Peyer's patch (tissue), 4 donors: ENCODE measurements at places on chromosomes 2 and 18. TPM values are rescaled to one million over a fixed set of nuclear protein-coding genes. Genes with fewer than 3 reads are reported as not detected.

INPP5D gene
- total RNA-seq, result 18.6 TPM

LCT gene
- 12.6 TPM for total RNA-seq

DNA sequence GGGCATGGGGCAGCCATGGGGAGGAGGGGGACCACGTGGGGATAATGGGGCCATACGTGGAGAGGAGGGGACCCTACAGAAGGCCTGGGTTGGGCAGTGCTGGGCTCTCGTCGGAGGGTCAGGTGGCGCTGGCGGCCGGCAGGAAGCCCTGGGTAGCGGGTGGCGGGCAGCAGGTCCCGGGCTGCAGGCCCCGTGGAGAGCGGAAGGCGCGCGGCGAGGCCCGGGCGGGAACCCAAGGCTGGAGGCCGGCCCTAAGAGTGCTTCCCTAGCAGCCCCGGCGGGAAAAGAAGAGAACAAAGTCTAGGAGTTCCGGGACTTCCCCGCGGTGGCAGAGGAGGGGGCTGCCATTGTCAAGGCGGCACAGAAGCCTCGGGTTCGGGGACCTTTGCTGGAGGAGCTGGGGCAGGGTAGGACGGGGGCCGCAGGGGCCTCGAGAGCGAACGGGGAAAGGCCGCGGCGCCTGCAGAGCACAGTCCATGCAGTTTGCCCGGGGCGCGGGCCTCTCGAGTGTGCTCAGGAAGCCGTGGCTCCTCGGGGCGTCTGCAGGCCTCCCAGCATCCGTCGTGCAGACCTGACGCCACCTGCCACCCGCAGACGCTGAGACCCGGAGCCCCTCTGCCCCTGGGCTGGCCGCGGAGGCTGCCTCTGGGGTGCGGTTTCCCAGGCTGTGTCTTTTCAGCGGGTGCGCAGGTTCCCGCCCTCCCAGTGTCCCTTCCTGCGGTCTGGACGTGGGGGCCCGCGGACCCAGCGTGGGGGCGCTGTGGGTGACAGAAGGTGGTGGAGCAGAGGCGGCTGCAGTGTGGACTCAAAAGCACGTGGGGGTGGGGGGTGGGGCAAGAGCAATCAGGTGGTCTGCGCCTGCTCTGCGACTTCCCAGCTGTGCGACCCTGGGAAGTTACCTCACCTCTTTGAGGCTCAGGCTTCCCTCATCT, 19.4 kb upstream of the NCL start:
- peak overlapping the region; percentile 56 for H3K4me3 ChIP-seq
- DNase-seq, result peak; percentile 28
- no peaks in the 10 kb centered on the region for H3K36me3 ChIP-seq
- peak overlapping the region; percentile 66 for H3K27ac ChIP-seq

MYO5B gene
- 208 TPM for total RNA-seq

DNA sequence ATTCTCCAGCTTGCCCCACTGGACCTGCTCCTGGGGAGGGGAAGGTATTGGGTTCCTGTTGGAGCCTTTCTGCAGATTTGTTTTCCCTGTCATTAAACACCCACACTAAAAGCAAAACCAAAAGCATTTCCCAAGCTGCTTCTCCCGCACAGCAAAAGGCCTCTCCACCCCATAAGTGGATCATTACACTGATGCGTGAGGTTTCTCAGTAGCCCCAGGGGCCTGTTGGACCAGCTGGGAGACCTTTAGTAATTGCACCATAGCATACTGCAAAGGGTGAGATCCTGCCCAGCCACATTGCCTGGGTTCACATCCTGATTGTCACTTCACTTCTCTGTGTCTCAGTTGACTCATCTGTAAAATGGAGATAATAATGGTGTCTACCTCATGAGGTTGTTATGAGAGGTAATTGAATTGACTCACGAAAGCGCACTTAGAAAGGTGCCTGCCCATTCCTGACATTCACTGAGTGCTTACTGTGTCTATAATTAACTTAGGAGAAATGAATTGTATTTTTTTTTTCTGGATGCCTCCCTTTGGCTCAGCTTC, 43.9 kb downstream of the TOGARAM2 start:
- no peaks in the 10 kb centered on the region for H3K36me3 ChIP-seq
- no peaks in the 10 kb centered on the region for H3K4me1 ChIP-seq
- H3K27ac ChIP-seq, result no peak overlapping the region
- no peaks in the 10 kb centered on the region for H3K27me3 ChIP-seq
- DNase-seq, result no peak

- no peaks in the 10 kb centered on the region for H3K36me3 ChIP-seq
- no peak overlapping the region for H3K27ac ChIP-seq
- DNase-seq, result peak; percentile 44
- no peaks in the 10 kb centered on the region for H3K4me1 ChIP-seq
Observed at GRCh38 chr2:95060446-95061118, 35.1 kb downstream of the MAL start.

DNA sequence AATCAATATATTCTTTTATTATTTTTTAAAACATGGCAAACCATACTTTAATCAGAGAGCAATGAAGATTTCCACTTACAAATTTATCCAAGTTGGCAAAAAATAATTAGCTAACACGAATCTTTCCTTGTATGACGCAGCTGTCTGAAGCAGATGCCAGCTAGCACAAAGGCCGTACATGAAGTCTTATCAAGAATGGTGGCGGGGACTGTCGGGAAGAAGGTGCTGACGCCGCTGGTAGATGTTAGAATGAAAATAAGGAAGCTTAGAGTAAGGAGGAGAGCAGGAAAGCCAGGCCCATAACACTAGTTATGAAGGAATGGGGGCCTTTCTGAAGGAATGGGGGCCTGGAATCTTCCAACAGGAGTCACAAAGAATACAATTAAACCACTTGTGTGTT, 96.7 kb downstream of the ZNF516 start:
- H3K27ac ChIP-seq, result no peak overlapping the region
- H3K27me3 ChIP-seq, result no peaks in the 10 kb centered on the region
- DNase-seq, result no peak
- H3K36me3 ChIP-seq, result no peaks in the 10 kb centered on the region

DNA sequence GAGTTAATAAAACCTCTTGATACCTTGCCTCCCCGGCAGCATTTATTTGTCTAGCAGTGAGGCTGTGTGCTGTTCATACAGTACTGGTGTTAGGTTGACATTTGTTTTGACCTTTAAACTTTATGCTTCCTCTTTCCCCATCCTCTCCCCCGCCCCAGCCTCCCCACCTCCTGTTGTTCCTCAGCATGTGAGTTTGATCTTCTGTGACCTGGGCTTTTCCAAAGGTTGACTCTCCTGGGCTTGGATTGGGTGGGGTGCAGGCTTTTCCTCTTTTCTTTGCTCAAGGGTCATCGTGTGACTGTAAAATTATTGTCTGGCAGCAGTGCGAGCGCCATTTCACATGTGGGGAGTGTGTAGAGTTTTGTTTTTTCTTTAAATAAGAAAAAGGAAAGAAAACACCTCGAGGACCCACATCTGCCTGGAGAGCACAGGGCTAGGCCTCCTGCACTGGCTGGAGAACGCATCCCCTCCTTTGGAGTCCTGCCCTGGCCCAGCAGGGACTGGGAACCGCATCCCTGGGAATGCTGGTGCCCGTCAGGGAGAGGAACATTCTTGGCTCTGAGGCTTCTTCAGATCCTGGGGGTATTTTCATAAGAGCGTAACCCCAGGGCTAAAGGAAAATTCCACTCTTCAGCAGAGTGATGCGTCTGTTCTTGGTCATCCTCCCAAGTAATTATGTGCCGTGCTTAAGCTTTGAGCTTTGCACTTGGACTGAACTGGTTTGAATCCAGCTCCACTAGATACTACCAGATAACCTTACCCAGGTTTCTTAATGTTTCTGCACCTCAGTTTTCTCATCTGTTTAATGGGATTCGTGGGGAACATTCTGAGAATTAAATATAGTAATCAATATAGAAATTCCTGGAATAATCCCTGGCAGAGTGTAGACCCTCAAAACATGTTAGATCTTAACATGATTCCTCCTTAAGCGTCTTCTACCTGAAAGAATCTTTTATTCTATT, 91.5 kb downstream of the SETBP1 start:
- H3K27ac ChIP-seq, result peak overlapping the region; percentile 30
- DNase-seq, result peak; percentile 56
- no peak overlapping the region for H3K4me3 ChIP-seq
- no peaks in the 10 kb centered on the region for H3K27me3 ChIP-seq
- H3K4me1 ChIP-seq, result peaks cover 10% of the 10 kb centered on the region
- no peaks in the 10 kb centered on the region for H3K36me3 ChIP-seq

- no peak overlapping the region for H3K4me3 ChIP-seq
- no peaks in the 10 kb centered on the region for H3K4me1 ChIP-seq
- H3K27me3 ChIP-seq, result no peaks in the 10 kb centered on the region
- no peak overlapping the region for H3K27ac ChIP-seq
- no peaks in the 10 kb centered on the region for H3K36me3 ChIP-seq
- no peak for DNase-seq
Observed at GRCh38 chr18:78738076-78738690, 241.4 kb upstream of the SALL3 start.

GNLY gene
- 15.3 TPM for total RNA-seq

GRCh38 chr18:54742659-54743604, 85.3 kb upstream of the RAB27B start:
- H3K4me1 ChIP-seq, result no peaks in the 10 kb centered on the region
- no peaks in the 10 kb centered on the region for H3K27me3 ChIP-seq
- no peak overlapping the region for H3K4me3 ChIP-seq
- no peak overlapping the region for H3K27ac ChIP-seq
- peak; percentile 17 for DNase-seq
- H3K36me3 ChIP-seq, result no peaks in the 10 kb centered on the region

- H3K27ac ChIP-seq, result no peak overlapping the region
- H3K36me3 ChIP-seq, result no peaks in the 10 kb centered on the region
- no peaks in the 10 kb centered on the region for H3K4me1 ChIP-seq
- no peak for DNase-seq
- H3K27me3 ChIP-seq, result no peaks in the 10 kb centered on the region
Observed at GRCh38 chr2:112880696-112881095, 30.3 kb upstream of the IL37 start.

GPR45 gene
- total RNA-seq, result not detected

DNA sequence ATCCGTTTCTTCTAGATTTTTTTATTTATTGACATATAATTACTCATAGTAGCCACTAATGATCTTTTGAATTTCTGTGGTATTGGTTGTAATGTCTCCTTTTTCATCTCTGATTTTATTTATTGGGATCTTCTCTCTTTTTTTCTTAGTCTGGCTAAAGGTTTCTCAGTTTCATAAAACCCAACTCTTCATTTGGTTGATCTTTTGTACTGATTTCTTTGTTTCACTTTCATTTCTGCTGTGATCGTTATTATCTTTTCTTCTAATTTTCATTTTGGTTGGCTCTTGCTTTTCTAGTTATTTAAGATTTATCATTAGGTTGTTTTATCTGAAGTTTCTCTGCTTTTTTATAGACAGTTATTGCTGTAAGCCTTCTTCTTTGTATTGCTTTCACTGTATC, 463.6 kb upstream of the CRIM1 start:
- no peak overlapping the region for H3K27ac ChIP-seq
- no peaks in the 10 kb centered on the region for H3K4me1 ChIP-seq
- no peaks in the 10 kb centered on the region for H3K27me3 ChIP-seq
- DNase-seq, result no peak
- H3K4me3 ChIP-seq, result no peak overlapping the region

RABL2A gene
- 17.0 TPM for total RNA-seq

GRCh38 chr2:74502720-74503505, 3.5 kb upstream of the LBX2 start:
- H3K4me3 ChIP-seq, result peak overlapping the region; percentile 60
- no peaks in the 10 kb centered on the region for H3K36me3 ChIP-seq
- peak; percentile 67 for DNase-seq

DNA sequence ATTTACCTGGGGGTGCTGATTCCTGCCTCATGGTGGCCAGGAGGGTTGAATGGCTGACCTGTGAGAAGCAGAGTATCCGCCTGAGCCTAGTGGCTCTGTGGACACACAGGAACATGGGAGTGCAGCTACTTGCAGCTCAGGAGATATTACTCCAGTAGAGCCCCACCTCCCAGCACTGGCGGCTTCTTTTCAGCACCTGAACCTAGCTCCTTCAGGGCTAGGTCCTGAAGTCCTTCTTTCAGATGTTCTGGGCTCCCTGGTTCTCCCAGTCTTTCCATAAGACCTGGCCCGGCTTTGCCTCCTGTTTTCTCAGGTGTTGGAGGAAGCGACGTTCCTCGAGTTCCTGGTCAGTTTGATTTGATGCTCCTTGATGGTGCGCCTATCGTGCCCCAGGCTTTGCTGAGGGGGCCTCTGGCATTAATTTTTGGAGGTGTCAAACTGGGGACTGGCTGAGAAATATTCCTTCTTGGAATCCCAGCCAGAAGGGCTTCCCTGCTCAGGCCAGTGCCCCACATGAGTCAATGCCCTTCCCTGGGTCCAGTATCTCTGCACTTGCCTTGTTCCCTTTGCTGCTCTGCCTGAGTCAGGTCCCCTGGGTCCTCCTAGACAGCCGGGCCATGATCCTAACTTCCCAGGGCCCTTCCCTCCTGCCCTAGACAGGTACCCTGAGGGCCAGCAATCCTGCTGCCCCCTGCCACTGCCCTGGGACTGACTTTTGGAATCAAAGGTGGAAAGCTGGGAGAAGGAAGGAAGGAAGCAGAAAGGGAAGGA, 110.7 kb upstream of the HAAO start:
- peaks cover 4% of the 10 kb centered on the region for H3K4me1 ChIP-seq
- DNase-seq, result no peak
- H3K36me3 ChIP-seq, result no peaks in the 10 kb centered on the region

IL1F10 gene
- total RNA-seq, result not detected

GRCh38 chr18:10441472-10441871, 13.0 kb upstream of the APCDD1 start:
- H3K27me3 ChIP-seq, result no peaks in the 10 kb centered on the region
- no peak for DNase-seq
- no peak overlapping the region for H3K27ac ChIP-seq
- no peaks in the 10 kb centered on the region for H3K36me3 ChIP-seq
- no peaks in the 10 kb centered on the region for H3K4me1 ChIP-seq

- H3K36me3 ChIP-seq, result no peaks in the 10 kb centered on the region
- H3K27me3 ChIP-seq, result peaks cover 7% of the 10 kb centered on the region
- no peak overlapping the region for H3K4me3 ChIP-seq
- no peak overlapping the region for H3K27ac ChIP-seq
Observed at GRCh38 chr2:173414823-173415322, 60.2 kb downstream of the CDCA7 start.

DNA sequence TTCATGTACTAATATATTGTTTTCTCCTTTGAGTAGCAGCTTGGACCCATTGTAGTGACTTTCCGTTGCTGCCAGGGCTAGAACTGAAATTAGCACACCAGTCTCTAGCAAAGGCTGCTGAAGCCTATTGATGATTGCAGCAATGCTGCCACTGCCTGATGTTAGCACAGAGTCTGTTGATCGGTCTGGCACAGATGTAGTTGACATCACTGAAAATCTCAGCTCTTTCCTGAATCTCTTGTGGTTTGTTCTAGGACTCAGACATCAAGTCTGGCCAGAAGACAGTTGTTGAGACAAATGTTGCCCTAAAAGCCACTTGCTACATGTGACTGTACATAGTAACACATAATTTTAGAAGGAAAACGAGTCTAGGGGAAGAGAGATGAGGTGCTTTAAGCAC, 47.2 kb downstream of the VAPA start:
- no peak overlapping the region for H3K27ac ChIP-seq
- H3K4me1 ChIP-seq, result no peaks in the 10 kb centered on the region

GRCh38 chr2:183164650-183165015, 40.4 kb downstream of the NUP35 start:
- no peak for DNase-seq
- H3K4me3 ChIP-seq, result no peak overlapping the region
- H3K27me3 ChIP-seq, result no peaks in the 10 kb centered on the region

CD28 gene
- 0.67 TPM for total RNA-seq

ITGB6 gene
- total RNA-seq, result 17.3 TPM

KIF5C gene
- total RNA-seq, result 7.4 TPM

SH3BP4 gene
- total RNA-seq, result 32.8 TPM

NHEJ1 gene
- total RNA-seq, result 91.6 TPM

GRCh38 chr18:68738564-68738963, 23.7 kb upstream of the TMX3 start:
- H3K27me3 ChIP-seq, result no peaks in the 10 kb centered on the region
- no peak overlapping the region for H3K27ac ChIP-seq
- DNase-seq, result no peak
- H3K4me1 ChIP-seq, result no peaks in the 10 kb centered on the region
